ENCODE measurements at places on chromosomes 11 and 22. TPM values are rescaled to one million over a fixed set of nuclear protein-coding genes. Genes with fewer than 3 reads are reported as not detected.

The OR2AG1 gene
- total RNA-seq: not detected

The AHNAK gene
- total RNA-seq: 990 TPM

The OR51B2 gene
- total RNA-seq: not detected

The OR52H1 gene
- not detected for total RNA-seq

The OR4D5 gene
- not detected for total RNA-seq

The LRP4 gene
- total RNA-seq: 0.93 TPM

The OR52I2 gene
- total RNA-seq: not detected

The ENTHD1 gene
- total RNA-seq: not detected

The MPPED2 gene
- not detected for total RNA-seq

The IFITM10 gene
- total RNA-seq: not detected

The SAA4 gene
- not detected for total RNA-seq

The FERMT3 gene
- 124 TPM for total RNA-seq

The CBLIF gene
- not detected for total RNA-seq

The KRTAP5-9 gene
- total RNA-seq: not detected

The TUB gene
- 13.0 TPM for total RNA-seq

The XKR3 gene
- total RNA-seq: not detected

The RBX1 gene
- total RNA-seq: 50.4 TPM

The PAMR1 gene
- 0.65 TPM for total RNA-seq

Data from thoracic aorta endothelial cell (primary cell).